ENCODE measurements at places on chromosomes 12 and 14.

- DNase-seq, result no peak
These were observed 52.0 kb upstream of the OSBPL8 start for GRCh38 chr12:76611533-76611932.

- DNase-seq, result no peak
These were observed 150.3 kb downstream of the DAD1 start for GRCh38 chr14:22438742-22439141.

DNA sequence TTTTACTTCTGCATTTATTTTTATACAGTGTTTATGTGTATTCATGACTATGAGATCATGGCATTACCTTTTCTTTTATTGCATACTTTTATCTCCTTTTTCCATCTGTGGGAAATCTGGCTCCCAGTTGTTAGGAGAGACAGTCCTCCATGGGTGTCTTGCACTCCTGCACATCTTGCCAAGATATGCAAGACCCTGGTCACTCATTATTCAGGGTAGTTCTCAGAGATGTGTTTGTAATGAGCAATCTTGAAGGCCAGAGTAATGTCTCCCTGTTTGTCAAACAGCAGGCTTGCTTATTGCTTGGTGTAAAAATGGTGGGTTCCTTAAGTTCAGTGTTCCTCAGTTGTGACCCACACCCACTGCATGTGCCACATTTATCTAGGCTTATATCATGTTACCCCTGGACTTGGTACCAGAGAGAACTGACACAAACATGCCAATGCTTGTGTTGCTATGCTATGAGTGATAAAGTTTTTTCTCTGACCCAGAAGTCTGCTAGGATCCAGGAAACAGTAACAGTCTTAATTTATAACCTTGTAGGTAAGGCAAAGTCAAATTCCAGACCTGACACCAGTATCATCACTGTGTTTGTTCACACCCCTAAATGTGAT lies 36.8 kb downstream of the PPHLN1 start:
- no peak for DNase-seq

GRCh38 chr12:80858356-80858755 lies 79.4 kb downstream of the LIN7A start:
- no peak for DNase-seq

DNA sequence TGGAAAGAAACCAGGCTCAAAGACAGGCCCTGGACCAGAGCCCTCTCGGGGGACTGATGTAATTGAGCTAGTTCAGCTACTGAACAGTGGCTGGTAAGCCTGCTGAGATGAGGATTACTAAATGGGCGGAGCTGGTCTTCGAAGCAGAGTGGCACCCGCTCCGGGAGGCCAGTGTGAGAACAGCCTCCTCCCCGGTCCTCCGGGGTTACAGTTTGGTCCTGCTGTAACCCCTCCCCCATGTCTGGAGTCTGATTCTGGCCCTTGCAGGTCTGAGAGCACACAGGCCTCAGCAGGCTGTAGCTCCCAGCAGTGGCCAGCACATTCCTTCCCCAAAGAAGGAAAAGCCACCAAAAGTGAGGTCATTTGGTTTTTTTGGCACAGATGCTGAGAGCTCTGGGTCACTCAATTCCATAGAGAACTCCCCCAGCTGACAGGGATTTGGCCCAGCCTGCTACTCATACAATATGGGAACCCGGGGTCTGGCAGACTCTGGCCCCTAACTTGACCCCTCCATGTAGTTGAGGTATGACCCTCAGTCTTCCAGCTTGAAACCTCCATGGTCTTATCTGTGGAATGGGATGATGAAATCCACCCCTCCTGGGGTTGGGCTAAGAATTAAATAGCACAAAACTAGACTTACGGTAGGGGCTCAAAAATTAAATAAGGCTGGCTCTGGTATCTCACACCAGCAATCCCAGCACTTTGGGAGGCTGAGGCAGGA lies 39.0 kb downstream of the ACTN1 start:
- no peak for DNase-seq

GRCh38 chr14:101116065-101116464 lies 212.5 kb upstream of the RTL1 start:
- DNase-seq, result peak; percentile 47

GRCh38 chr12:72135021-72135301 lies 137.2 kb upstream of the TRHDE start:
- no peak for DNase-seq

DNA sequence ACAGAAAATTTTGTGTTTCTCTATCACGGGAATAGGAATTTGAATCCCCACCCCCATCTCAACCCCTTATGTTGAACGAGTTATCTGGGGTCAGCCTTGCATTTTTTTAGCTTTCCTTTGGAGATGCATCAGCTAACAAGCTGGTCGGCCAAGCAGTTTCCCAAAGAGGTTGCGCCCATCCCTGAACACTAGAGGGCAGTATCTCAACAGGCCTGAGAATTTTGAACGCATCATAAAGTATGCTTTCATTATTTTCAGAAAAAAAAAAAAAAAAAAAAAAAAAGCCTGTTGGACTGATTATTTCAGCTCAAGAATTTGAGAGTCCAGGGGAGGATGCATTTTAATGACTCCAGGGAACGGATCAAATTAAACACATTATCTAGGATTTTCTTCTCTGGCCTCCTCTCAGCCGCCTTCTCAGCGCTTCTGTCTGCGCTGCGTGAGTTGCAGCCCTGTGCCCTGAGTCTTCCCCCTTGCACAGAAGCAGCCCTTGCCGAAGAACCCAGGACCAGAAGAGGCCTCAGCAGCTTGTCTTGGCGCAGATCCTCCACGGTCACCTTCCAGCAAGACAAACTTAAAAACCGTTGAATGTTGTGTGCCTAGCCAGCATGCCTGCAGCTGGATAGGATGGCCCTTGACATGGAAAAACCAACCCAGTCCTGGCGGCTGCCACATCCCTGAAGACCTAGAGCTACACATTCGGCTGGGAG lies 76.6 kb upstream of the GZMB start:
- DNase-seq, result no peak

DNA sequence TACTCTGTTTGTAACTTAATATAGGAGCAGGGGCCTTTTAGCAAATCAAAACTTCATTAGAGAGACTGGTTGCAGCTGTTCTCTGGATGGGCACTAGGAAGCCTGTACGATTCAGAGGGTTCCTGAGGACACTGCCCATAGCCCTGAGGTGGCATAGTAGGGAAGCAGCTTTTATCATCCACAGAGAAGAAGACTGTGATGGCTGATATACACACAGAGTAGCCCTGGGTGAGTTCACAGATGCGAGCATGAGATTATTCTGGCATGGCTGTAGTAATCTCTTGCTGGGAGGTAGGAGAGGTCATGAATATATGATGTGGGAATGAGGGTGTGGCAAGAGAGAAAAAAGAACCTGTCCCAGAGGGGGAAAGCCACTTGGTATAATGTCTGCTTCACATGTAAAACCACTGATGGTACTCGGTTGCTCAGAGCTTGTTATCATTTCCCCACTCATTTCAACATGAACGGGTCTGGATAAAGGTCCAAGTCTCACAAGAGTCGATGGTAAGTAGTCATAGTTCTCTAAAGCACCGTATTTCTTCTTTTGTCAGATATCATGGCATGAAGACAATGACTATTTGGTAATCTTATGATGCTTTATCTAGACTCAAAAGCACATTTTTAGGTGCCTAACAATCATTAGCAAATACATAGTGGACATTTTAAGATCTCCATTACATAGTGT lies 52.0 kb downstream of the PEBP1 start:
- no peak for DNase-seq

- DNase-seq, result no peak
These were observed 90.9 kb downstream of the ACTN1 start for GRCh38 chr14:68888025-68888850.

DNA sequence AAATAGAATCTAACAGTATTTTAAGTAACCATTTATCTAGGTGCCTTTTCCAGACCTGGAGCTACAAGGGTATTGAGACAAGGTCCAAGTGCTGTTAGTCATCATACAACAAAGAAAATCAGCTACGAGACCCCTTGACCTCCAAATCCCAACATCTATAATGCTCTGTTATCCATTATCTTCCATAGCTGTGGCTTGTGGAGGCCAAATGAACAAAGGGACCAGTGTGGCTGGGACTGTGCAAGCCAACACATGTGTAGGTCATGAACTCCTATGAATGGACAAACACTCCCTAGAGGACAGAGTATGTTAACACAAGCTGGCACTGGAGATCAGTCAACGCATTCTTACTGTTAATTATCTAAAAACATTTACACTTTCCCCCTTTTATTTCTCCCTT lies 374.5 kb downstream of the EMP1 start:
- no peak for DNase-seq

DNA sequence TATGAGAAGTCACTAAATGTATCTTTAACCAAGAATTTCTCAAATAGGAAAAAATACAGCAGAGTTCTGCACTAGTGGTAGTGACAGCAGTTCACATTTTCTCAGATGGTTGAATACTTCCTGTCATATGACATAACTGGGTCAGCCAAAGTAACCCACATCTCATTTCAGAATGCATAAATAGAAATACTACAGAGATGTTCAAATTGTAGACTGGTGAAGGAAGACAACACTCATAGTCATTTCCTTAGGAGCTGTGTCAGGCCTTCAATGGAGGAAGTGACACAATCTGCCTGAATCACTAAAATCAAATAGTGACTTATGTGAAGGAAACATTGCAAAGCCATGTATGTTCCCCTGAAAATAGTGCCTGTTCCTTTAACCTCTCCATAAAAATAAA lies 32.4 kb downstream of the FERMT2 start:
- no peak for DNase-seq

GRCh38 chr12:120376009-120376408 lies 7.0 kb upstream of the MSI1 start:
- no peak for DNase-seq

DNA sequence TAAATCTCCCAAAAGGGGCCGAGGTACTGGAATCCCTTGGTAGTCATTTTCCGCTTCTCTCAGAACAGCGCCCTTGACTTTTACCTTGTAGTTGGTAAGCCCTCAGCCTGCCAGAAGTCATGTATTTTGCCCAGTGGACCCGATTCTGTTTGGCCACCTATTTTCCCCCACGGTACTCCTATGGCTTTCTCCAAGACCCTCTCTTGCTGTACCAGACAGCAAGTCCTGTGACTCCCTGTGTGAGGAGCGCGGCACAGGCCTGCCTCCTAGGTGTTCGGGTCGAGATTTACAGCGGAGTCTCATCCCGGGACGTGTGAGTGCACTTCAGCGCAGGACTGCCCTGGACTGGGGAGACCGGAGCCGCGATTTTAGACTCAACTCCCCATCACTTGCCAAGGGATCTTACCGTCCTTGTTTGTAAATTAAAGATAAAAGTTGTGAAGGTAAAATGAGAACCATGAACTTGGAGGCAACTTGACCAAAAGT lies 1.1 kb upstream of the MBD6 start:
- no peak for DNase-seq

DNA sequence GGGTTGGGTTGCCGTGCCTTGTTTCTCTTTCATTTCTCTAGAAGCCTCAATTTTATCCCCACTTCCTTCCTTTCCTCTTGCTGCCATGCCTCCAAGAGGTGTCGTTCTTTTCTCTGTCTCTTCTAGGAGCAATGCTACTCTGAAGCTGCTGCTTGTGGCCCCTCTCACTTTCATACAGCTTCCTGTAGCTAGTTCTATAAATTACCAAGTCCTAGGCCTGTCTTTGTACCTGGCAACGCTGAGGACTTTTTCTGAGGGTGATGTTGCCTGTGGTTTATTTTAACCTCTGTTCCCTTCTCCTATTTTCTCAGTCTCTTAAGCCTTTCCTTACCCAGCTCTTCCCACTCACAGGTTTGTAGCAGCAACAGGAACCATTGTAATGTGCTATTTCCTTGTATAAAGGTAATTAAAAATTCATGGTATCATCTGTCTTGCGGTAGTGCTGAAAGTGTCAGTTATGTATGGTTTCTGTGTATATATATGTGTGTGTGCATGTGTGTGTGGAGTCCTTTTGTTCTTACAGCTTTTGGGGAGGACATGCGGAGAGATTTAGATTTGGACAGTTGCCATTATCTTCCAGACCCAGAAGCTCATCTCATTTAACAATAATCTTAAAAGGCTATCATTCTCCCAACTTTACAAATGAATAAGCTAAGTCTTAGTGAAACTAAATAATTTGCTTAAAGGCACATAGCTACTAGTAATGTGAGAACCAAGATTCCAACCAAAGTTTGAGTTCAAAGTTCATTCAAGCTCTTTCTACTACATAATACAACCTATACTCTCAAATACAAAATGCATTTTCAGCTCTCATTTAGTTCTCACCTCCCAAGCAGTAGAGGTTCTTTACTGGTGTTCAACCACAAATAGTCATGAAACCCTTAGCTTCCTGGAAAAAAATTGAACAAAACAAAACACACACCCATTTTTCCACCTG lies 43.8 kb downstream of the DDHD1 start:
- DNase-seq, result no peak

- DNase-seq, result no peak
These were observed 55.0 kb upstream of the C12orf50 start for GRCh38 chr12:88084210-88084609.

DNA sequence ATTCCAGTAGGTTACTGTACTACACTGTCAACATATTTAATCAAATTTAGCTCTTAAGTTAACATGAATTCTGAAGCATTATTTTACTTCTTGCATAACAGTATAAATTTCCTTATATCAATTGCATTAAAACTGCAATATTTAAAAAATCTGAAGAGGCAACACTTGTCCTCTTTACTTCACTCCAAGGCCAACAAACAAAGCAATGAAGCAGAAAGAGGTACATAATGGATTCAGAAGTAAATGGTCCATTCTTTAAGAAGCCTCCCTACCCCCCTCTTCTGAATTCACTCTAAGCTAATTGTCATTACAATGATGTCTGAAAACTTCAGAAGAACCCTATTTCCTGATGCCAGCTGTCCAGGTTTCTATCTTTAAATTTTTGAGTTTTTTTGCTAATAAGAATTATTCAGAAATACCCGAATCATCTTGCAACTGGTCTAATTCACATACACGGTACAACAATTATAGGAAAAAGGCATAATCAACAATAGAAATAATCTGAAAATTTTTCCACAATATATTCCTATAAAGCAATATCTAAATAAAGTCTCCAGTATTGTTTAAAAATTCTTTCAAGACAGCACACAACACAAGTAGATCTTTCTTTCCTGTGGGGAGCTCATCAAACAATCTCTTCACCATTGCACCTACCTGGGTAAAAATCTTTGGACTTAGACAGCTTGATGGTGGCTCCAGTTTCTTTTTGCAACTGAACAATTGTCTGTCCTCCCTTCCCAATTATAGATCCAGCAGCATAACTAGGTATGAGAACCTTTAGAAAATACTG lies 2.9 kb downstream of the NOVA1 start:
- no peak for DNase-seq

- DNase-seq, result no peak
These were observed 14.4 kb downstream of the ACADS start for GRCh38 chr12:120739821-120740613.

DNA sequence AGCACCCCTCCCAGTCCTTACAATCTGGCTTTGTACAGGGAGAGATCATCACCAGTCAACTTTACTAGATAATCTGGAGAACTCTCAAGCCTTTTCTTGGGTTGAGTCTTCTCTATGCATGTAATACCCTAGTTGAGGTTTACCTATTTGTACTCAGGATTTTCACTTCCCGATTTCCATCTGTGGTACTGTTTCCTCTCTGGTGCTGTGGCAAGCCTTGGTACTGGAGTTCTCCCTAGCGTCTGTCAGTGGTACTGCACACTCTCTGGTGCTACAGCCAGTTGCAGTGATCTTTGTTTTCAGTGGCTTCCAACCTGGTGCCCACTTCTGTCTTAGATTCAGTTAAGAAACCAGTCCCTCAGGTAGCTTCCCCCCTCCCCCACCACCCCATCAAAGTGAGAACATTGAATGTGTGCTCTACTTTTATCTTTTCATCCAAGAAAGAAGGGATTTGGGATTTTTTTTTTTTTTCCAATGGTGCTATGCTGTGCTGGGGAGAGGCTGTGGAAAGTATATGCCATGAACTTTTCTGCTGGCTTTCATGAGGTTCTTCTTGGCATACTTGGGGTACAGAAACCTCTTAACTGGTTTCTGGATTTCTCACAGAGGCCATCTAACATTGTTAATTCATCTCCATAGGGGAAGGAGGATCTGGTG lies 69.4 kb upstream of the EVL start:
- DNase-seq, result no peak
